ENCODE measurements at places on chromosomes 4 and X.

GRCh38 chr4:23957465-23957864, 67.6 kb upstream of the PPARGC1A start:
- DNase-seq = no peak

- no peak for DNase-seq
These were observed 204.5 kb upstream of the PSAPL1 start for GRCh38 chr4:7638984-7639789.

- no peak for DNase-seq
These were observed 5.7 kb upstream of the KLKB1 start for GRCh38 chr4:186221624-186222023.

- no peak for DNase-seq
These were observed 29.8 kb downstream of the PCDH18 start for GRCh38 chr4:137502339-137503129.

- DNase-seq = no peak
These were observed 831.2 kb downstream of the CCSER1 start for GRCh38 chr4:90958256-90958895.

DNA sequence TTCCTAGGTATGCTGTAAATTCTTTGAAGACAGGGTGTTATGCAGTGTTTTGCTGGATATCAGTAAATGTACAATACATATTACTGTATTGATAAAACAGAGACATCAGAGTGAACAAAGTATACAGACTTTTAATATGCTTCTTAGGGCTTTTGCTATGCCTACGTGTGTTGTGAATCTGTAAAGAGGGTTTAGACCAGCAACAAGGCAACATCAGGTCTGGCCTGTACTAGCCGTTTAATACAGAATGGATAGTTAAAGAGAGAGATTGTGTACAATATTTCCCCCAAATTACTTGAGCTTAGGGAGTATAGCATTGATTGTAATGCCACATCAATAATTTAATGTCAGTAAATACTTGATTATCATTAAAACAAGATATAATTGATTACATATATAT, 75.2 kb downstream of the PAQR3 start:
- DNase-seq = no peak
